T-helper 2 cell (primary cell): ENCODE measurements at places on chromosomes 12 and 14.

DNA sequence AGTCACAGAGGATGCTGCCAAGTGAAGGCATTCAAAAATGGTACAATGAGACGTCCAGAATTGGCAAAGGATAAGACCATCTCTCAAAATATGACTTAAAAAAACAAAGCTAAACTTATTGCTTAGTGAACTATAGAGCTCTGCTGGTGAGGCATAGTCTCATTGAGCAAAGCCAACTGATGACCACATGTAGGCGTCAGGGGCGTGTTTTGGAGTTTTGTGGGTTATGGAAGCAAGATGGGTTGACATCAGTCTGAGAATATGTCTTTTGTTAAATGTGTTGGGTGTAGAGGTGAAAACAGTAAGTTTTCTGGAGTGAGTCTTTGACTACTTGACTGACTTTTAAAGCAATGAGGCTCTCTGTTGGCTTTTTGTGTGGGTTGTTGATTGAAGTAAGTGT lies 47.2 kb downstream of the ATL1 start:
- DNase-seq, result peak; percentile 7

- DNase-seq, result no peak
Observed at GRCh38 chr14:80095623-80096022, 115.7 kb downstream of the DIO2 start.

- no peak for DNase-seq
Observed at GRCh38 chr14:103192246-103192840, 69.1 kb downstream of the TNFAIP2 start.

- DNase-seq, result no peak
Observed at GRCh38 chr12:94225506-94225905, 77.1 kb downstream of the PLXNC1 start.

DNA sequence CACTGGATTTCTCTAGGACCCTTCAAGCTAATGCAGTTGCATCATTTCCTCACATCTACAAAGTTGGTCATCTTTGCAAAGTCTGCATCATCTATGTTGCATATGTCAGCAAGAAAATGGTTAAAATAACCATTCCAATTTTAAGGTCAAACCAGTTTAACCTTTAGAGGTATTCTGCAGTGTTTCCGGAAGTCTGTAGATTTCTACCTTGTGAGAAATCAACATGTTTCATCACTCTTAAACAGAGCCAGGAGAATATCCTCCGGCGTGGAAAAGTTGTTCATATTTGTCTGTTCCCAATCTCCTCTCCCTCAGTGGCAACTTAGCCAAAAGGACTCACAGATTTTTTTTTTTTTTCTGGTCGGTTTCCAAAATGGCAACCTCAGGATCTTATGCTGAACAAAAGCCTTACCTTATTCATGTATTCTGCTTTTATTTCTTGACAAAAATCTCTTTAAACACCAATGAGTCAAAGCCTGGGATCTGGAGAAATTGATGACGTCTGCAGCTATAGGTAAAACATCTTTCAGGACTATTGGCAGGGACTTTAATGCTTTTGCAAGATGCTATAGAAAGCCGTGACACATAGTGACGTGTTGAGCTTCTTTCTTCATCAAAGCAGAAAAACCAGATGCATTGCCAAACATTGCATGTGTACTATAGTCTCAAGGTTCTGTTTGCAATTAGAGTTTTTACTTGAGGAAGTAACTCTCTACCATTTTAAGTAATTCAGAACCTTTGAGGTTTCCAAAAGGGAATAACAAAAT lies 16.0 kb upstream of the CDK17 start:
- no peak for DNase-seq

DNA sequence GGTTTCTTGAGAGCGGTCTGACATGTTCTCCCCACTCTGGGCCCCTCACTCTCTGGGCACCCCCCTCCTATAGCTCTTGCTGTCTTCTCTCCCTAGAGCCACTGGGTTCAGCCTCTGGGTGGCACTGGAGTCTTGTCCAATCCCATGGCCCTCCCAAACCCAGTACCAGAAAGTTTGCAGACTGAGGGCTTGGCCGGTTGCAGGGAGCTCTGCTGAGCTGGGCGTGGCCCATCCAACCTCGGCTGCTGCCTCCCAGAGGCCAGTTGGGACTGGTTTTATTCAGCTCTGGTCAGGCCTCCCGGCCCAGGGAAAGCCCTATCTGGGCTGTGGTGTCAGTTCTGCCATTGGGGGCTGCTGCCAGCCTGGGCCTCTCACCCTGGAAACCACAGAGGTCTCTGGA lies 37.9 kb downstream of the ISCA2 start:
- DNase-seq, result no peak

DNA sequence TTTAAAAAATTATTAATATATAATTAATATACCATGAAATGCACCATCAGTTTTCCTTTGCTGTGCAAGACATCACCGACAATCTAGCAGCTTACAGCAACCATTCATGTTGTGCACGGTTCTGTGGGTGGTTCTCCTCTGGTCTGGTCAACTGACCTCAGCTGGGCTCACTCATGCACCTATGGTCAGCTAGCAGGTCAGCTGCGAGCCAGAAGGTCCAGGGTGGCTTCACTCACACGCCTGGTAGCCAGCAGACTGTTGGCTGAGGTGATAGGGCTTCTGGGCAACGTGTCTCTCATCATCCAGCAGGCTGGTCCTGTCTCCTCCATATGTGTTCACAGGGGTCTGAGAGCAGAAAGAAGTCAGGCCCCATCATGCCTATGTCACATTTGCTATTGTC lies 210.4 kb downstream of the KIF26A start:
- no peak for DNase-seq

GRCh38 chr12:115354007-115354890 lies 670.3 kb upstream of the TBX3 start:
- no peak for DNase-seq

- no peak for DNase-seq
Observed at GRCh38 chr12:65595016-65595560, 229.2 kb upstream of the HMGA2 start.

DNA sequence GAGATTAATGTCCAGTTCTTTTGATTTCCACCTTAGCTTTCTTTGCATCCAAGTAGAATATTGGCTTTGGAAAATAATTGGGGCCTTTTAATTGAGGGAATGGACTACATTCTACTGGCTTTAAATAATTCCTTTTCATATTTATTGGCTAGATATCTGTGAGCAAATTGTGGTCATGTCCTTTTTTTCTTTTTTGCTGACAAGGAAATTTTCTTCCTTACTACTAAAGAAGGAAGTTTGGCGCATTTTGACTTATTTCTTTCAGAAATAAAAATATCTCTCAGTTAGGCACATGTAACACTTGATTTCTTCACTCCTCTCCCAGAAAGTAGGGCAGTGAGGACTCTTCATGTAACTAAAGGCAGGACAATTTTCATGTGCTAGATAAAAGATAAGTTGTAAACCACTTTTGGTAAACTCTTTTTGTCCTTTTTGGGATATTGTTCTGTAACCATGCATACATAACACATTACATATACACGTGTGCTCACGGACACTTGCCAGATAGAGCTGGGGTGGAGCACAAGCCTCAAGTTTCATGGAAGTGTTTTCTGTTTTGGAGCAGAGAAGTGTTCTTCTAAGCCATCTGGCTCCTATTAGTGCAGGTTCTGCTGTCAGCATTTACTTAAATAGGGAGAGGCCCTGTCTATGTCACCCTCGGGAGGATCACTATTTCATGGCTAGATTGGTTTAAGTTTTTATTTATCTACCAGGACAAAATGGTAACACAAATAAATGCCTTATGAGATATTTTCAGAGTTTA lies 85.1 kb upstream of the LRIG3 start:
- no peak for DNase-seq

DNA sequence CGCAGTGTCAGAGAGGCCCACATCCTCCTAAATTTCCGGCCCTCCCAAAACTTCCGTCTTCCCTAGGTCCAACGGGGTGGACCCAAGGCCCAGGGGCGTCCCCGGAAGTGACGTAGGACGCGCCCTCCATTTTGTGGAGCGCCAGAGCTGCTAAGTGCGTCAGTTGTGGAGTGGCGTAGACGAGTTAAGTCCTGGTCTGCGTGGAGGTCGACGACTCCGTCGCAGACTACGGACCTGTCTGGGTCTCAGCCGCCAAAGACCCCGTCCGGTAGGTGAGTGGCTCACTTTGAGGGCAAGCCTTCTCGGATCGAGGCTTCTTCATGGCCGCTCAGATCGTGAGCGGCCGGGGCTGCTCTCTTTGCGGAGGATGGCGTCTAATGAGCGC lies at the start of gene SRSF5:
Gene SRSF5, plus strand, starts transcription at position 159 of the 385 bp plus-strand sequence. CDS start 1,015 bp downstream, outside the sequence.
- DNase-seq, result peak; percentile 88

DNA sequence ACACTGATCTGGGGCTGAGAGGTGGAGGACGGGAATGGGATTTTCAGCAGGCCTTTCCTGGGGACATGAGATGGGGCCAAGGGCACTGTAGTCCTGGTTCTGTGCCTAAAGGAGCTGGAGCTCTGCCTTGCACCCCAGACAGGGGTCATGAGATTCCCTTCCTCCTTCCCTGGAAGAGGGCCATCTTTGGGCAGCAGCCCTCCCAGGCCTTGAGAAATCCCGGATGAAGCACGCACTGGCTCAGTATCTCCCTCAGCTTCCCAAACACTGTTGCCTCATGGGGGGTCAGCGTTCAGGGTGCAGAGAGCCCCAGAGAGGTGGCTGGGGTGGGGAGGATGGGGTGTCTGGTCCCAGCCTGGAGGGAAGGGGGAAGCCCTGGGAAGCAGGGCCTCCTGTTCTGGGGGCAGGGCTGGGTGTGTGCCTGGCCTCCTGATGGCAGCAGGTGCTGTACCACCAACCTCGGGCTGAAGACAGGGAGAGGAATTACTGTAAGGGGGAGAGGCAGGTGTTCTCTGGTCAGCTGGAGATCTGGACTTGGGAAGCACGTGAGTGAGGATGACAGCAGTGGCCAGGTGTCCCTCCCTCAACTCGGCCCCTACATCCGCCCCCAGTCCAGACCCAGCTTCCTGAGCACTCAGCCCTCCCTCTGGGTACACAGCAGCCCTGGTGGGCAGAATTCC lies 8.4 kb upstream of the NR4A1 start:
- no peak for DNase-seq

DNA sequence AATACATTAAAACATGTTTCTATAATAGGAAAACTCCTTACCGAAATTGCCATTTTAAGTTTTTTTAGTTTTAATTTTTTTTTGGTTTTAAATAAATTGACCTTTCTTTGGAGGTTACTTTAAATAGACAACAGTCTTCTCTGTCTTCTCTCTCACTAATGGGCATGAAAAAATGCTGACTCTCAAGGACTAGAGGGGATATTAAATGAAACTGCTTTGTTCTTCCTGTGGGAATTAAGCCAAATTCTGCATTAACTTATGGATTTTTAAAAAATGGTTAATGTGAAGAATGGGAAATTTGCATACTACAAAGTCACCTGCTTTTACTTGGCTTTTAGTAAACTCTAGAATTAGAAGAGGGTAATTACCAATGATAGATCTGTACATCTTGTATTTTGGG lies 378.9 kb downstream of the TMTC2 start:
- no peak for DNase-seq

DNA sequence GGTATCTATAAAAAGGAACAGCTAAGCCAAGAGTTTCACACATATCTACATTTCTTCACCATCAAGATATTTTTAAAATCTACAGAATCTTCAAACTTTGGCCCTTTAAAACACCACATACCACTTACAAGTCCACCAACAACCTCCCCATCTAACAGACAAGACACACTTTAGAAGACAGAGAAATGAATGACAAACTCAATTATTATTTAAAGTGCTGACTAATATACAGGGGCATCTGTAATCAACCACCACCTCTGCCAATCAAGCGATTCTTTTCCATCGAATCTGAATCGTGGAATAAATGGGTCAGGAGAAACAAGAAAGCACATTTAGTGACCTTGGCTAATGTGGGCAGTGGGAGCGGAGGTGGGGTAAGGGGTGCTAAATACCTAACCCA lies 7.7 kb downstream of the SETD3 start:
- DNase-seq, result no peak

- DNase-seq, result no peak
Observed at GRCh38 chr14:102249041-102249440, 55.9 kb downstream of the MOK start.

DNA sequence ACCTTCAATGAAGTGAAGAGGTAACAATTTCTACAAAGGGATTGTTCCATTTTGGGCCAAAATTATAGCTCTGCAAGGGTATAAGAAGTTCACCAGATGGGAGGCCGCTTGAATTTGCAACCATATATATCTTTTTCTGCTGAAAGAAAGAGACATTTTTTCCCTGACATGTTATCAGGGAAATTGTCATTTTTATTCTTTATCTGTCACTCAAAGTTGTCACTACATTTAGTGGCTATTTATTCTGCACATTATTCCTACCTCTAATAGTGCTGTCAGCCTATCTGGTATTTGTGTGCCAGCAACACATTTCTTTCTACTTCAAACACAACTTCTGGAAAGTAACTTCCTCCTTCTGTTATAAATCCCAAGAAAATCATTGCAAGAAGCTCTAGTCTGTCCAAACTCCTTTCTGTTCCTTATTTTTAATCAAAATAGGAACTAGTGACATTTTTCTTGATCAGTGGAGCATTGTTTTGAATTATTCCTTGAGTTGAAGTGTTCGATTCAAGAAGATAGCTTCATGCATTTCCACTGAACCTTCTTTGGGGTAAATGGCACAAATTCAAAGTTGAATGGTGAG lies 137.9 kb upstream of the ATP2B1 start:
- no peak for DNase-seq

DNA sequence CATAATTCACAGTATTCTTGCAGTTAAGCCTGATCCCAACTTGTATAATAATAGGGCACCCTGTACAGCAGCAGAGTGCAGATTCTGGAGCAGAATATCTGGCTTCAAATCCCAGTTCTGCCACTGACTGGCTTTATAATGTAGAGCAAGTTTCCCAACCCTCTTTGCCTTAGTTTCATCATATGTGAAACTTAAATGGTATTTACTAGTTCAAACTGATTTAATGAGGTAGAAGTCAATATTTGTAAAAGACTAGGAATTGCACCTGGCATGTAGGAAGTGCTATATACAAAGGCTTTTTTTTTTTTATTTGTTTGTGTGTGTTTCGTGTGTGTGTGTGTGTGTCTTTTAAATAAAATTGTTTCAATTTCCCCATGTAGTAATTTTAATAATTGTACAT lies 125.9 kb downstream of the CCER1 start:
- DNase-seq, result no peak

DNA sequence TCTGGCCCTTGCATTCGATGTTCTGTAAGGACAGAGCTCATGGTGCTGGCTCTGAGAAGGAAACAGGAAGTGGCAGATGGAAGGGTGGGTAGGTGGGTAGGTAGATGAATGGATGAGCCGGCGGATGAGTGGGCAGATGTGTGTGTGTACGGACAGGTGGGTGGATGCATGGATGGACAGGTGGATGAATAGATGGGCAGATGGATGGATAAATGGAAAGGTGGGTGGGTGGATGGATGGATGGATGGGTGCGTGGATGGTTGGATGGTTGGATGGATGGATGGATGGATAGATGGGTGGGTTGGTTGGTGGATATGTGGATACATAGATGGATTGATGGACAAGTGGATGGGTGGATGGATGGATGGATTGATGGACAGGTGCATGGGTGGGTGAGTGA lies 27.6 kb upstream of the PPP1R13B start:
- no peak for DNase-seq

GRCh38 chr12:89622115-89622514 lies 86.5 kb downstream of the ATP2B1 start:
- DNase-seq, result no peak
